ENCODE measurements at places on chromosomes 1 and 21.

- DNase-seq, result no peak
Observed at GRCh38 chr1:12460911-12461621, 156.9 kb downstream of the DHRS3 start.

- DNase-seq, result peak; percentile 53
Observed at GRCh38 chr1:18077657-18078215, 29.9 kb upstream of the IGSF21 start.

DNA sequence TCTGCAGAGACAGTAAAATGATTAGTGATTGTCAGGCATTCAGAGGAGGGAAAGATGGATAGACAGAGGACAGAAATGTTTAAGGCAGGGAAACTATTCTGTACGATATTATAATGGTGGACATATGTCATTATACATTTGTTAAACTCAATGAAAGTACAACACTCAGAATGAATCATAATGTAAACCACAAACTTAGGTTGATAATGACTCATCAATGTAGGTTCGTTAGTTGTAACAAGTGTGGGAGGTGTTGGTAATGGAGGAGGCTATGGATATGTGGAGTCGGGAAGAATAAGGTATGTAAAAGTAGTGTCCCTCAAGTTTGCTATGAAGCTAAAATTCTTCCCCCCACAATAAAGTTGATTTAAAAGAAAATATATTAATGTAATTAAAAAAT is 455.0 kb downstream of the BRINP3 start:
- DNase-seq, result no peak

DNA sequence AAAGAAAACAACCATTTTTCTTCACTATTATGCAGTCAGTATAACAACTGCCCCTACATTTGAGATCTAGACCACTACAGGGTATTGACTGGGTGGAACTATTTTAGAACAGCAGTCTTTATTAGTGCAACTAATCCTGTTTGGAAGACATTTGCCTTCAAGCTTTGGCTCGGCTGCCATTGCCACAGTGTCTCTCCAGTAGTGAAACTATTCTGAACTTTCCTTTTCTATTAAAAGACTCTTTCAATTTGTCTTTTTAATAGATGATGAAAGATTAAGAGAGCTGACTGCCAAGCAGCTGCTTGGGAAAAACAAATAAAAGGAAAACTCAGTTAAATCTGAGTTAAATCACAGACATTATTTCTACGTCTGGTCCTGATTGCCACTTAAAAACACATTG is 49.3 kb downstream of the LPGAT1 start:
- no peak for DNase-seq

DNA sequence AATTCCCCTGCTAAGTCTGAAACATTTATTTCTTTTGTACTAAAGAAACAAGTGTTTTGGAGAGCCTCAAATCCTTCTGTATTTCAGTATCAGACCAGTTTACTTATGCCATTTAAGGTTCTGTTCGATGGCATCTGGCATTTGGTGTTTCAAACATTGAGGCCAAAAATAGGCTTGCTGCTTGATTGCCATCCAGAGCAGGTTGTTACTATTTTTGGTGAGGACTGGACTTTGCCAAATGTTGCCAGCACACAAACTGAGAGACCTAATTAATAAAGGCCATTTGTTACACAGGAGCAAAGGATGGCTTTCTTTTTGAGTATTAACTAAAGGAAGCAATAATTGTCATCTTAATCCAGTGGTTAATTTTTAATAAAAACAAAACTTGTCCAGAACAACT is 26.2 kb downstream of the VPS45 start:
- DNase-seq, result no peak

DNA sequence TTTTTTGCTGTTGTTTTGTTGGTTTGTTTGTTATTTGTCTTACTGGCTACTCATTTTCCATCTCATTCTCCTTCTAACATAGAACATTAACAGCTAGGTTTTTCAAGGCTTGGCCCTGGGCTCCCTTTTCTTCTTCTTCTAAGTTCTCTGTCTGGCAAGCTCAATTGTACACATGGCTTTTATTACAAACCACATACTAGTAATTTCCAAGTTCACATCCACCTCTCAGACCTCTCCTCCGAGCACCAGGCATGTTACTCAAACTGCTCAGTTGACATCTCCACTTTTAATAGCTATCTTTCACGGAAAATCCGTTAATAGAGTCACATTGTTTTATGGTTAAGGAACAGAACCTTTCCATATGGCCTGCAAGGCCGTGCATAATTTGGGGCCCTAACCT is 736.9 kb upstream of the ADAMTS5 start:
- no peak for DNase-seq

- DNase-seq, result peak; percentile 73
Observed at GRCh38 chr1:209876078-209876800, 48.5 kb downstream of the UTP25 start.

DNA sequence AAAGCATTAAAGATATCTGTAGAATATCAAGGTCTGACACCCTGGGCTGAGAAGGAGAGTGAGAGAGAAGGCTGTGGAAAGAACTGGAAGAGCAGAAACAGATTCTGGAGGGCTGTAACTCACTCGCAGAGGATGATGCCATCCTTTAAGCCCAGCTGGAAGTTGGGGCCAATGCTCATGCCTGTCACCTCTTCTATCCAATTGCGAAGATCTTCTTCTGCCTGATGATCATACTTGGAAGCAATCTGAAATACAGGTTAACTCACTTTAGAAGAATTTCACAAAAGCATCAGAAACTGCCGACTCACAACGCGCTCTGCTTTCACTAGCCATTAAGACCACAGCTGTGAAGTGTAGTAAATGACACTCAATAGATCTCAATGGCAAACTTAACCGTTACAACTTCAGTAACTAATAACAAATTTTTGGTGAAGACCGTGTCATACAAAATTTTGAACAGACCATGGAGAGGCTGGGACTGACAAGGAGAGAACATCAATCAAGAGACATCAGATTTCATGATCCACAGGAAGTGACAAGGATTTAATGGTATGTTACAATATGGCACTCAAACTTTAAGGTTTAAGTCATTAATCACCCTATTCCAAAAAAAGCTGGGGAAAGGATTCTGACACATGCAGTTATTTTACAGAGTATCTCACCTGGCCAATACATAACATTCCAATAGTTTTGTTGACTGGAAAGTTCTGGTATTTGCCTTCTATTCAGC is 23.5 kb downstream of the CNN3 start:
- no peak for DNase-seq

DNA sequence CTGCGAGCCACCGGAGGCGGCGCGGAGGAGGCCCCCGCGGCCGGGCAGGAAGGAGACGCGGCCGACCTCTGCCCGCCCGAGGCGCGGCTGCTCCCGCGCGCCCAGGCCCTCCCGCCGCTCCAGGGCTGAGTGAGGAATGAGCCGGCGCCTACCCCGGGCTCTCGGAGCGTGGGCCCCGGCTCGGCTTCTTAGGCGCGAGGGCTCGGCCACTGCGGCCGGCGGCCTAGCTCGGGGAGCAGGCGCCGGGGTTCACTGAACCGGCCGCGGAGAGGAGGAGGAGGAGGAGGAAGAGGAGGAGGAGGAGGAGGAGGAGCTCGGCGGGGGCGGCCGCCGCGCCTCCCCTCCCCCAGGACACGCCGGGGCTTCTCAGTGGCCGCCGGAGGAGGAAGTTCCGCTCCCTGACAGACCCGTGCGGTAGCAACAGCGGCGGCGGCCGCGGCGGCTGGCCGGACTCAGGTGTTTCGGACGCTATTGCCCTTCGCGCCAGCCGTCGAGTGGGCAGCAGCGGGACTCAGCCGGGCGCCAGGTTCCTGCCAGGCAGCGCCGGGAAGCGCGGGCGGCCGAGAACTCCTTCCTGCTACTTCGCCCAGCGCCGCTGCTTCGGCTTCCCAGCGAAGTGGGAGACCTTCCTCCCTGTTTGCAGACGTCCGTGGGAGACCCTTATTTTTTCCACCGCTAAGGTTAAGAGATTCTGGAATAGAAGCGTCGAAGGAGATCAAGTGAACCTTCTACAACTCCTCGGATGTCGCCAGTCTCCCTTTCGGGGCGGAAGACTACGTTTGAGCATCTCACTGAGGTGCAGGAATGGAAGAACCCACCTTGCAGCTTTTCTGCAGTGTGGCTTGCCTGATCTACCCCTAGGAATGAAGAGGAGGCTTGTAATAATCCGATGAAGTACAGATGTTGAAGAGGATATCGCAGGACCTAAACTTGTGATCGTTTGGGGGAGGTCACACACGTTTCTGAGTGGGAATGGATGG is at the start of gene MAN1A2:
Gene MAN1A2 (plus strand): TSS at position 404 of the 980 bp plus-strand sequence. CDS start 735 bp downstream, outside the sequence.
- peak; percentile 73 for DNase-seq

DNA sequence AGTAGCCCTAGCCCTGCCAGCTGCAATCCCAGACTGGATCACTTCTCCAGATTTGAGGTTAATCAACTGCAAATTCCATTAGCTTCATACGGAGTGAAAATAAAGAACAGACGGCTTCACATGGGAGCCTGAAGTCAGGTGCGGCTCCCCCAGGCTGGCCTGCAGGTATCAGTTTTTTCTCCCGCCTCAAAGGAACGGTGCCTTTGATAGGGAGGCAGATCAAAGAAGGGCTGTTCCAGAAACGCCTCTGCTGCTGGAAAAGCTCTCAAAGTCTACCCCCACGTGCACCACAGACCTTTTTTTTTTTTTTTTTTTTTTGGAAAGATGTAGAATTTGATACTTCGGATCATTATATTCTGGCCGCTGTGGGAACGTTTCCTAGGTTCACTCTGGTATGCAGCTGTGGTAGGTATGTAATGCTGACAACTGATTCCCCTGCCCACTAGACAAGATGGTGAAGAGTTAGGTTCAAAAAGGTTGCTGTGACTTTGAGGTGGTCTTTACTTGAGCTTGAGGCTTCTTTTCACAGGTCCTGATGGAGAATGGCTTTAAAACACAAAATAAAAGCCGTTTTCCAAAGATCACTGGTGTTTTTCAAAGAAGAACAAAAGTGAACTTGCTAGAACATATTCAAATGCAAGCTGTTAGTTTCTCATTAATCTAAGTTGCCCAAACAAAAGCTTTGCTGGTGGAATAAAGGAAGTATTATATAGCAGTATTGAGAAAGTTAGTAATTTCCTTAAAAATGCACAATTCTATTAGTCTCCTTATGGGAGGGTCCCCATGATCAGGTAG is 189.0 kb upstream of the NFIA start:
- peak; percentile 43 for DNase-seq

DNA sequence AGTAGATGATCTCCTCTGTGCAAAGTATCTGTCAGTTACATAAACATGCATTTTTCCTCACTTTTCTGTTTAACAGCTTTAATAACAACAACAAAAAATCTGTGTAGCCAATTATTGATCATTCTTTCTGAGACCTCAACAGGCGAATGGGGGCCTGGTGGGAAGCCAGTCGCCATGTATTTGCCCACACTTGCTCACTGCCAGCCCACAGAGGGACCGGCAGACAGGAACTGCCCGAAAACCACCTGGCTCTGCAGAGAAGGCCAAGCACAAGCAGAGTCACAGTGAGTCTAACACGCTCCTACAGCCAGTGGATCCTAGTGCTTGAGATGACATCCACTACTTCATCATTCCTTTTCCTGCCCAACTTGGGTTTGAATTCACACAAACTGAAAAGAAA is 56.1 kb downstream of the NPHP4 start:
- no peak for DNase-seq

DNA sequence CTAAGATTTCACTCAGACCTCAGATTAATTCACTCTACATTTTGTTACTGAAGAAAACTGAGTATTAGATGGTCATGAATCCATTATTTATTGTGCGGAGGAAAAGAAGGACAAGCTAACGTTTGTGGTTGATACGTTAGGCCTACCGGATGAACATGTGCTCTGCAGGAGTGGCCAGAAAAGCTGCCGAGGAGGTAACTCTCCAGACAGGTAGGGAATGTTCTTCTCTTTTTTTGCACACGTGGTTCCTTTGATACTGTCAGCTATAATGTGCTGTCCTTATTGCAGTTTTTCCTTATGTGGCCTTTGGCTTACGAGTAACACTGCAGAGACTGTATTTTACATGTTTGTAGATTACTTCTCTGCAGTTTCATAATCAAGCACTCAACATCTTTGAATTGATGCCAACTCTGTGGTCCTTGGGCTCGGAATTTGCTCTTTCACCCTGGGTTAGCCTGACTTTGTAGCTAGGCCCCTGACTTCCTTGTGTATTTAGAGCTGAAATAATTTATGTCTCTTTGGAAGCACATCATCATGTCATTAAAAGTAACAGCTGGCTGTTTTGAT is 13.6 kb downstream of the MTR start:
- no peak for DNase-seq

GRCh38 chr1:42783092-42783491 is 1.7 kb upstream of the TMEM269 start:
- DNase-seq, result no peak

- DNase-seq, result no peak
Observed at GRCh38 chr1:246583056-246583440, 16.8 kb downstream of the CNST start.

DNA sequence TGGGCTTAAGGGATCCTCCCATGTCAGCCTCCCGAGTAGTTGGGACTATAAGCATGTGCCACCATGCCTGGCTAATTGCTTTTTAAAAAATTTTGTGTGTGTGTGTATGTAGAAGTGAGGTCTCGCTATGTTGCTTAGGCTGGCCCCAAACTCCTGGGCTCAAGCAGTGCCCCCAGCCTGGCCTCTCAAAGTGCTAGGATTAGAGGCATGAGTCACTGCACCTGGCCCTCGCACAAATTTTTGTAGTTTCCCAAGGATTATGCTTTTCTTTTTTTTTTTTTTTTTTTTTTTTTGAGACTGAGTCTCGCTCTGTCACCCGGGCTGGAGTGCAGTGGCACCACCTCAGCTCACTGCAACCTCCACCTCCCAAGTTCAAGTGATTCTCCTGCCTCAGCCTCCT is 144.4 kb upstream of the HNRNPU start:
- DNase-seq, result no peak

GRCh38 chr1:12144969-12145368 is 21.8 kb upstream of the TNFRSF1B start:
- no peak for DNase-seq

- no peak for DNase-seq
Observed at GRCh38 chr1:91070298-91070697, 48.5 kb upstream of the ZNF644 start.

- DNase-seq, result no peak
Observed at GRCh38 chr21:35226968-35227744, 178.1 kb upstream of the RUNX1 start.

DNA sequence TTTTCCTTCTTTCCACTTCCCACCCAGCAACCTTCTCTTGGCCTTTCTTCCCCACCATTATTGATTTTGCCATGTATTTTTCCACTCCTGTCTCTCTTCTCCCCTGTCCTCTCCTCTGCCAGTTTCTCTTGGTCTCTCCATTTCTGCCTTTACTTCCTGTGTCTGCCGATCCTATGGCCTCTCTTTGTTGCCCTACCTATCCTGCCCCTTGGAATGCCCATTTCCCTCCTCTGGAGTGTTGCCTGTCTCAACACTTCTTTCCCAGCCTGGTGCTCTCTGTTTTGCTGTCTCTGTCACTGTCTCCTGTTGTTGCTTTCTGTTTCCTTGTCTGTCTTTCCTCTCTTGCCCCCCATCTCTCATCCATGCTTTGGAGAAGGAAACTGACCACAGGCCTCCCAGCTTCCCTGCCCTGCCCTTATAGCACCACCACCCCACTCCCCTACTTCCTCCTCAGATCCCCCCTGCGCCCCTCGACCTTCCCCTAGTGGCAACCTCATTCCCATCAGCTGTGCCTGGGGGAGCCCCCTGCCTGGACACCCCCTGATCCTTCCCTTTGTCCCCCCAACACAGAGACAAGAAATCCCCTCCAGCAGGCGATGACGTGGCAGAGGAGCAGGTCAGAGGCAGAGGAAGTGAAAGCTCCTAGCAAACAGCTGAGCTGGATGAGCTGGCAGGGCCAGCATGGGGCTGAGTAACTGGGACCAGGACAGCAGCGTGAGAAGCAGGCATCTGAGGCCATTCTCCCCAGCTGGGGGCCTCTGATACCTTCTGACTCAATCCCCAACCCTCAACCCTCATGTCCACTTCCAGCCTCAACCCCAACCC is 6.6 kb upstream of the ETV3L start:
- no peak for DNase-seq

All from NCI-H524 (cell line).